ENCODE measurements at places on chromosomes 13 and 19.
A peak's percentile ranks its signal among the peaks of the same experiment; 100 is the strongest.

- no peak for DNase-seq
Measured at GRCh38 chr19:8320564-8321066, 560 bp downstream of the NDUFA7 start.

DNA sequence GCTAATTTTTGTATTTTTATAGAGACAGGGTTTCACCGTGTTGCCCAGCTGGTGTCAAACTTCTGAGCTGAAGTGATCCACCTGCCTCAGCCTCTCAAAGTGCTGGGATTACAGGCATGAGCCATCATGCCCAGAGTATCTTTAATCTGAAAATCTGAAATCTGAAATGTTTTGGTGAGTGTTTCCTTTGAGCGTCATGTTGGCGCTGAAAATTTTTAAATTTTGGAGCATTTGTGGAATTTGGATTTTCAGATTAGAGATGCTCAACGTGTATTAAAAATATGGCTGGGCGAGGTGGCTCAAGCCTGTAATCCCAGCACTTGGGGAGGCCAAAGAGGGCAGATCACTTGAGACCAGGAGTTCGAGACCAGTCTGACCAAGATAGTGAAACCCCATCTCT, 5.1 kb upstream of the CPAMD8 start:
- DNase-seq, result no peak

- DNase-seq, result peak; percentile 74
Measured at GRCh38 chr19:11530432-11530831, 1.5 kb upstream of the ECSIT start.

GRCh38 chr13:27406178-27406939, 18.1 kb upstream of the GTF3A start:
- DNase-seq, result no peak

DNA sequence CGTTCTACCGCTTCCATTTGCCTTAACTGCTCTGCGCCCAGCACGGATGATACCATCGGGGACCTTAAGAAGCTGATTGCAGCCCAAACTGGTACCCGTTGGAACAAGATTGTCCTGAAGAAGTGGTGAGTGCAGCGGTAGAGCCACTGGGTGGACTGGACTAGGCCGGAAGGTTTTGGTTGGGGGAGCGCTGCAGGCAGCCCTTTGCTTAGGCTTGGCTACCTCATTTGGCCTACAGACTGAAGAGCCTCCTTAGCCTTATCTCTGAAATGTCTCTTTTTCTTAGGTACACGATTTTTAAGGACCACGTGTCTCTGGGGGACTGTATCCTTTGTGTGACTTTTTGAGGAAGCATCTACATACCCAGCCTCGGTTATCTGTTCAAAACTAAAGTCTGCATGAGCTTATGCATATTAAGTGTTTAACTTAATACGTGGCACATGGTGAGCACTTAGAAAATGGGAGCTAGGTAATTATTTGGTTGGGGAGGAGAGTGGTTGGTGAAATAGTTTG, 889 bp downstream of the UBL5 start:
- no peak for DNase-seq

DNA sequence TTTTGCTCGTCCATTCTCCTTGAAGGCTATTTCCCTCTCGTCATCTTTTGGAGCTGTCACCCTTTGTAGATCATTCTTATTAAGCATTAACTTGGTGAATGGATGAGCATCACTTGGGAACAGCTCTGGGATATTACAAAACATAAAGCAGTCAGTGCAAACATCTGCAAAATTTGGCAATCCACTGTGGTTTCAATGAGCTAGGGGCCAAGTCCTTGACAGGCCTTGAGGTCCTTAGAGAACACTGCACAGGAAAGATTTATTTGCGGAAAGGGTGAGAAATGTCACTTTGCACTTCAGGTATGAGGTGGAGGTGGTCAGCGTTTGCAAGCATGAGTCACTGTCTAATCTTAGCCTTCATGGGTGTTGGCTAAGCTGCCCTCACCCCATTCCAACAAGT, 239.7 kb upstream of the MAB21L1 start:
- DNase-seq, result peak; percentile 56

- DNase-seq, result no peak
Measured at GRCh38 chr13:79392882-79393563, 13.0 kb downstream of the RBM26 start.

GRCh38 chr13:39577838-39578491, 25.0 kb downstream of the LHFPL6 start:
- DNase-seq, result no peak

GRCh38 chr19:29528946-29529645, 3.3 kb downstream of the VSTM2B start:
- DNase-seq, result no peak

GRCh38 chr19:8655340-8655709, 24.9 kb downstream of the NFILZ start:
- DNase-seq, result no peak

DNA sequence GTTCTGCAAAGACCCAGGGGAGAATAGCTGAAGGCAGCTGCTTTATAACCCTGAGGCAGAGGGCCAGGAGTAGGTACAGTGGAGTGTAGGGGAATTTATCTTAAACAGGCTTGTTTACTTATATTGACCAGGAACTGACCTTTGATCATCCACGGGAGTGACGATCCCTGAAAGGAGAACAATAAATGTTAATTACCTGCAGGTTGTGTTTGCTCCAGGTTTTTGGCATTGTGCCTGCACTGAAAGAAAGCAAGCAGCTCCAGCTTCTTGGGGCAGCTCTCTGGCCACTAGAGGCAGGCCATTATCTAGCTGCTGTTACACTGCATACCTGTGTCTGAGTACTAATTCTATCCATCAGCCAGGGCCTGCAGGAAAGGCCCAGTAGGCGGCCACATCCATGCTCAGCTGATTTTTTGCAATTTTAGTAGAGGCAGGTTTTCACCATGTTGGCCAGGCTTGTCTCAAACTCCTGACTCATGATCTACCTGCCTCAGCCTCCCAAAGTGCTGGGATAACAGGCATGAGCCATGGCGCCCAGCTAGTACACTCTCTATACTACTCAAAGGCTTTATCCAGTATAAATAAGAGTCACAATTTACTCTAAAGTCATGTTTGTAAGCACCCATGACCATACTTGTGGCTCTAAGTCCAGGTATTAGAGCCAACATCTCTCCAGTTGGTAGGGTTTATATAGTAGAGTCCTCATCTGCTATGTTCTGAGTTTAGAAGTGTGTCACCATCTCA, 8.5 kb upstream of the ZNF91 start:
- DNase-seq, result no peak

DNA sequence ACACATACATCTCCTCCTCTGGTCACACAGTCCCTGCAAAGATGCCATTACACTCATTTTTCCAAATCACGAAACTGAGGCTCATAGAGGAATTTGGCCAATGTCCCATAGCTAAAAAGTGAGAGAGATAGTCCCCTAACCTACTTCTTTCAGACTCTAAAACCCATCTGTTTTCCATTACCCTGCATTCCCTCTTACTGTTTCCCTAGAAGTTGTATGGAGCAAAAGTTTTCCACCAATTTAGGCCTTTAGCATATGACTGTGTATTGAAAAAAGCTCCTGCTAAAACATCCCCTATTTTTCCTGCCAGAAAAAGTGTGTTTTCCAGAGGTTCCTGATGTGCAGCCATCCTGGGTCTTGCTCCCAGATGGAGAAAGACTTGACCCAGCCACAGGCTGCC, 16.3 kb downstream of the SERP2 start:
- no peak for DNase-seq

DNA sequence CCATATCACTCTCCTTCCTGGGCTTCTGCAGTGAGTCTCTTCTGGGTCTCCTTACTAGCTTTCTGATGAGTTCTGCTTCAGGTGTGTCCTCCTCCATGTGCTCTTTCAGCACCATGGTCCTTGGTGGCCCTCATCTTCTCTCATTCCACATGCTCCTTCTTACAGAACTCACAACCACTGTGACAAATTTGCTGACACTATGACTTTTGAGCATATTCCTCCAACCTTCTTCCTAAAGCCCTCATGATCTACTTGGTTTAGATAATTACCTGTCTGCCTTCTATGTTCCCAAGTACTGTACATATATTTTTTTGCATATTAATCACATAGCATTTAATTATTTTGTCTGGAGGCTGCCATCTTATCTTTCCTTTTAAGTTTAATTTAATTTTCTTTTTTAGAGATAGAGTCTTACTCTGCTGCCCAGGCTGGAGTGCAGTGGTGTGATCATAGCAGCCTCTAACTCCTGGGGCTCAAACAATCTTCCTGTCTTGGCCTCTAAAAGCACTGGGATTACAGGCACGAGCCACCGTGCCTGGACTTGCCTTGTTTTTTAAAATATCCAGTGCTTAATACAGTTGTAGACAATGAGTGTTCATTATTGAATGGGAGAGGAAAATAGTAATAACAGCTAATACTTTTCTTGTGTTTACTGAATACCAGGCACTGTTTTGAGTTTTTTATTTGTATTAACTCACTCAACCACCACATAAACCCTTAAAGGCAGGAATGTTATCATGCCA, 23.5 kb upstream of the FAM216B start:
- DNase-seq, result no peak

DNA sequence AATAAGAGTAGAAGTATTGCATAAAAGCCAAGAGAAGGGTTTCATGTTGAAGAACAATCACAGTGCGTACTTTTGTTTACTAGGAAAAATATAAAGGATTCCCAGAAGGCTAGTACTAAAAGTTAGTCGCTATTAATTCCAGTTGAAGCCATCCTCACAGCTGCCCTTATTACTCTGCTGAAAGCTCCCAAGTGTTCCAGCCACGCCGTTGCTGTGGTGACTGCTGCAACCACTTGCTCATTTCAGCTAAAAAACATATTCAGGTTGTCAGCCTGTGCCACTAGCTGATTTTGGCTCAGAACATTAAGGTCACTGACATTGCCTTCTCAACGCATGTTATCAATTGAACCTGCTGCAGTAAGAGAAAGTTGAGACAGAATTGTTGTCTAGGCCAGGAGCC, 87.1 kb upstream of the FNDC3A start:
- no peak for DNase-seq

DNA sequence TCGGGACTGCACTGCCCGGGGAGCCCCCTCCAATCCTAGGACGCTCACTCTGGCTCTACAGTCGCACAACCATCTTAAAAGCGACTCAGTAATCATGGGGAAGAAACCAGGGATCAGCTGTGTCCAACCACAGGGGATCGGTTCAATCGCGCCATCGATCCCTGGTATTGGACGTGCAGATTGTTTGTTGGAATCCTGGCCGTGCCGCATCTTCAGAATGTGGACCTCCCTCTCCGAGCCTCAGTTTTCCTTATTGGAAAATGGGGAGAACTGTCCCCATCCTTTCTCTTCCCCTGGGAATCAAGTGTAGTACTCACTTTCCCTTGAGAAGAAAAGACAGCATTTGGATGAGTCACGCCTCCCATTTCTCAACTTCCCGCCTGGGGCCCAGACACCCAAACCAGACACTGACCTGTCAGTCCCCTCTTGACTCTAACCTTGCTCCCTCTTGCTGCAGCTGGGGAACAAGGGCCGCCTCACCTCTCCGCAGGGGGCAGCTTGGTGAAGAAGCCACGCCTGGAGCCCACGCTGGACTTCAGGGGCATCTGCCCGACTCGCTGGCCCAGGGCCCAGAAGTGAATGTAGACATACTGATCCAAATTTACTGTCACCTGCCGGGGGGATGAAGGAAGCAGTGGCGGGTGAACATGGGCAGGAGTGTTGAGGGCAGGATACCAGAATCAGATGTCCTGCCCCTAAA, 17.6 kb downstream of the EMP3 start:
- no peak for DNase-seq

- DNase-seq, result no peak
Measured at GRCh38 chr13:52797176-52797575, 51.3 kb downstream of the PCDH8 start.

- no peak for DNase-seq
Measured at GRCh38 chr13:43058318-43058674, 34.9 kb downstream of the DNAJC15 start.

- no peak for DNase-seq
Measured at GRCh38 chr19:3012621-3013262, 16.3 kb downstream of the TLE2 start.

- no peak for DNase-seq
Measured at GRCh38 chr13:66673401-66673800, 556.7 kb downstream of the PCDH9 start.

GRCh38 chr13:39602277-39602613, 748 bp downstream of the LHFPL6 start:
- no peak for DNase-seq

DNA sequence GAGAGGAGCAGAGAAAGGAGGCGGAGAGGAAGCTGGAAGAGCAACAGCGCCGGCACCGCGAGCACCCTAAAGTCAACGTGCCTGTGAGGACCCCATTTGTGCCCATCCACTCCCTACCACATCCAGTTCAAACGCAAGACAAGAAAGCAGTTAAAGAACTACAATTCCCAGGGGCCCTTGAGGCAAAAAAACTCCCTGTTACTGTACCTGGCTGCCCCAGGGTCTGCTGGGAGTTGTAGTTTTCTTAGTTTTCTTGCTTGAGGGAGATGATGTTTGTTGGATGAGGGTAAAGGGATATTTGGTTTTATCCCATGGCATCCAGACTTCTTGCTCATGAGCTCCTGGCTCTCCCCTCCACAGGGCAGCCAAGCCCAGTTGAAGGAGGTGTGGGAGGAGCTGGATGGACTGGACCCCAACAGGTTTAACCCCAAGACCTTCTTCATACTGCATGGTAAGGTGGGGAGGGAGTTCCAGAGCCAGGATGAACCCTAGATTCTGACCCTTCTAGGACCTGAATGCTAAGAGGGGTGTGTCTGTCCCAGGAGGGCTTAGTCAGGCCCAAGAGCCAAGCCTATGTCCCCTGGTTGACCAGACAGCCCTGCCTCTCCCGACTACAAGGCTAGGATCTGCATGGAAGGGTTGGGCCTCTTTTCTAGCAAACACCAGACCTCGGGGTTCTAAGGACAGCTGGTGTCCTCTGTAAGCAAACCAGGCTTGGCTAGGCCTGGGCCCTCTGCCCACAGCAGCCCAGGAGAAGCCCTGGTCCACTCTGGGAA, 13.2 kb downstream of the NUCB1 start:
- DNase-seq, result no peak

- DNase-seq, result no peak
Measured at GRCh38 chr19:12685831-12686230, 2.0 kb upstream of the GNG14 start.

- DNase-seq, result no peak
Measured at GRCh38 chr19:3471954-3472655, 8.2 kb downstream of the SMIM24 start.

- no peak for DNase-seq
Measured at GRCh38 chr19:47357788-47358680, 8.9 kb downstream of the DHX34 start.

GRCh38 chr13:43653980-43654379, 132.8 kb downstream of the ENOX1 start:
- DNase-seq, result no peak

DNA sequence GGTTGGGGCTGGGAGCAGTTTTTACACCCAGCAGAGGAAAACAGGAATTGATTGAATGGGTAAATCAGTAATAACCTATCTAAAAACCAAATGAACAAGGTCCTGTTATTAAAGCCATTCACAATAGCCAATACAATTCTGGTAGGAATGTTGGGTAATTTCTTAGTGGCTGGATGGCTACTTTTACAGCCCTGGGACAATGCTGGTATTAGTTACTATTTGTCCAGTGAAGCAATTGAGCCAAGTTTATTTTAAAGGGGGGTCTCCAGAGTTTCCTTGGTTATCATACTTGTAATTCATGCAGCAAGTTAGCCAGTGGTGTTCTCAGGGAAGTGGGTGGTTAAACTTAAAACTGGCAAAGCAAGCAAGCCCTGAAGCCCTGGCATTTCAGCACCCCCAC, 92.3 kb upstream of the STARD13 start:
- DNase-seq, result no peak

- DNase-seq, result no peak
Measured at GRCh38 chr13:19090495-19090894, 91.1 kb downstream of the TUBA3C start.

GRCh38 chr13:100517135-100517534, 71.5 kb downstream of the GGACT start:
- DNase-seq, result no peak

GRCh38 chr19:14674764-14675163, at the start of gene ADGRE3:
ADGRE3 (minus strand) TSS chr19:14674844; CDS start chr19:14674770, 74 bp downstream.
- no peak for DNase-seq

Data from right hindlimb (tissue), 1 donor.